ENCODE measurements at places on chromosomes 1 and 21. TPM values are rescaled to one million over a fixed set of nuclear protein-coding genes. Genes with fewer than 3 reads are reported as not detected.
A peak's percentile ranks its signal among the peaks of the same experiment; 100 is the strongest.

DNA sequence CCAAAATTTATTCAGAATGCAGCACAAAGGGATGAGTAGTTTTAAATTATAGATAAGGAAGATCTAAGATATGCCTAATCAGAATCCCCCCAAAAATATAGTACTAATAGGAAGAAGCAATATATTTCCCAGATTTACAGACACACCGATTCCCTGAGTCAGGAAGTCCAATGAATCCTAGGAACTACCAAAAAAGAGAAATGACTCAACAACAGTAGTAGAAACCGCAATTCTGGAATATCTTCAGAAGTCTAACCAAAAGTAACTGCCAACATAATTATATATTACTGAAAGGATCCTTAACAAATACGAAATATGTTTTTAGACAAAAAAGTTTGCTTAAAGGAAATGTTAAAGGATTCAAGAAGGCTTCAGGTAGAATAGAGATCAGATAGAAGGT lies 10.3 kb downstream of the AHCTF1 start:
- no peak for DNase-seq

DNA sequence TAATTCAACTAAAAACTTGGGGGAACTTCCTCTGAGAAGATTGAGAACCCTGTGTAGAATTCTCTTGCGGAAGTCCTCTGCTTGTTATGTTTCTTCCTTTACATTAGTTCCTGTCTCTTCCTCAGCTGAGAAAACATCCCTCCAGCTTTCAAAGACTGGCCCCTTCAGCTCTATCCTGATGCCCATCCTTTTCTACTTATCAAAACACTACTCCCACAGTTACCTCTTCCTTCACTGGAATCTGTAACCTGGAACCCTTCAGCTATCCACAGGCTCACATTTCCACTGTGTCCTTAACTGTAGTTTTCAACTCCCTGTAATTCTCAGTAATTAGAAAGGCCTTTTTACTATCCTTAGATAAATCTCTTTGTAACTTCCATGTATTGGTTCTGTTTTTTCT lies 6.0 kb upstream of the DEDD start:
- no peak for DNase-seq

DNA sequence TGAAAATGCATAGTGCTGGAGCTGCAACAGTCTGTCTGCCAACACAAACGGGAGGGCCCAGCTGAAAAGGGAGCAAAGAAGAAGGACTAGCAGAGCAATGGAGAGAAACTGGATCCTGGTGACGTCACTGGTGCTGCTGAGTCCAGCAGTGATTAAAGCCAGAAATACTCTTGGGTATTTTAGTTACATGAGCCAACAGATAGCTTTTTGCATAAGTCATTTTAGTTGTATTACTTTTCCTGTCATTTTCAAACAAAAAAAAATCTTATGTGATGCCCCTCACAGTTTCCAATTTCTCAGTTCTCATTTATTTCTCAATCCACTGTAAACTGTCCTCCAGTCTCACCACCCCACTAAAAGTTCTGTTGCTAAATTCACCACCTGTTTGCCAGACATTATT lies 38.7 kb upstream of the NEK7 start:
- DNase-seq, result peak; percentile 7

DNA sequence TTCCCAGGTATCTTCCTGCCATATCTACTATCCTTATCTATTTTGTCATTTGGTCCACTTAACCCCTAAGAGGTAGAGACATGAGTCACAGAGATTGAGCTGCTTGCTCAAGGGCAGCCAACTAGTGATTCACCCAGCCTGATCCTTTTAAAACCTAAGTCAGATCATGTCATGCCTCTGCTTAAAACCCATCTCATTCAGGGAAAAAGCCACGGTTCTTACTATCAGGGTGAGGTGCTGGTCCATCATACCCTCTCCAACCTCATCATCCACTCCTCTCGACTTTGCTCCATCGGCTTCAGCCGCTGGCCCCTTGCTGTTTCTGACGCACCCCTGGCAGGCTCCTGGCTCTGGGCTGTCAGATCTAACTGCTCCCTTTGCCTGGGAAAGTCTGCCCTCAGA lies 14.4 kb upstream of the PPP1R15B start:
- DNase-seq, result peak; percentile 55

The STYXL2 gene
- polyA plus RNA-seq, result 55.3 TPM

The FAM72B gene
- 13.4 TPM for polyA plus RNA-seq

The KCNAB2 gene
- 5.5 TPM for polyA plus RNA-seq

The LORICRIN gene
- not detected for polyA plus RNA-seq
